ENCODE measurements at places on chromosomes 12 and 14. TPM values are rescaled to one million over a fixed set of nuclear protein-coding genes. Genes with fewer than 3 reads are reported as not detected.
A peak's percentile ranks its signal among the peaks of the same experiment; 100 is the strongest.

DNA sequence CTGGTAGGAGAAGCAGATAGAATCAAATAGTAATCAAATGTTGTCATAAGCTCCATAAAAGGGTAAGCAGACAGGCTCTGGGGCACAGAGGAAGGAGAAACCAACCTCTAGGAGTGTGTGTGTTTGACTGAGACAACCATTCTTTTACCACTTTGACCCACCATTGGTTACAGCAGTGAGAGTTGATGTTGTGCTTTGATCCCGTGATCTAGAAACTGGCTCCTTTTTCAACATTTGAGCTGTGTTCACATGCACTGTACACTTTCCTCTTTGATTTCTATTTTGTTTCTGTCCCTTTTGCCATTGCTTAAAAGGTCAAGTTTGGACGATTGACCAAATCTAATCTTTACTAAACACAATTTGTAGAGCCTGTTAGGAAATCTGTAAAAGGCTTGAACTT is 108.0 kb downstream of the DAAM1 start:
- no peak for DNase-seq

Gene NAV3
- total RNA-seq = 9.0 TPM

DNA sequence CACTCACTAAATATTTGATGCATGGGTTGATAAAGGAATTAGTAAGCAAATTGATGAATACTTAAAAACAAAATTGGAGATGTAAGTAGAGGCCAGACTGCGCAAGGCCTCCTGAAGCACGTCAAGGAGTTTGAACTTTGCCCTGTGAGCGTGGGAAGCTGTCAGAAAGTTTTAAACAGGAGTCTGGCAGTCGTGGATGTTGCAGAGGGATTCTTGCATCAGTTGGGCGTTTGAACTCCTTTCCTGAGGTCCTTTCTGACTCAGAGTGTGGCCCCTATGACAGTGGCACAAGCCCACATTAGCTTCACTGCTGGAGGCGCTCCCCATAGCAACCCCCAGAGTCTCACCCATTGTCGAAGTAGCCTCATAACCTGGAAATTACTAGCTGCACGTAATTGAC is 17.9 kb upstream of the IL22 start:
- no peak for DNase-seq

Gene PROX2
- total RNA-seq = not detected

Gene ERP27
- 0.57 TPM for total RNA-seq

GRCh38 chr14:87450193-87450592 is 542.8 kb downstream of the GALC start:
- DNase-seq = no peak

- no peak for DNase-seq
Observed at GRCh38 chr14:103890821-103891666, 37.2 kb upstream of the TDRD9 start.

GRCh38 chr12:60308366-60308991 is 712.6 kb downstream of the SLC16A7 start:
- DNase-seq = no peak

DNA sequence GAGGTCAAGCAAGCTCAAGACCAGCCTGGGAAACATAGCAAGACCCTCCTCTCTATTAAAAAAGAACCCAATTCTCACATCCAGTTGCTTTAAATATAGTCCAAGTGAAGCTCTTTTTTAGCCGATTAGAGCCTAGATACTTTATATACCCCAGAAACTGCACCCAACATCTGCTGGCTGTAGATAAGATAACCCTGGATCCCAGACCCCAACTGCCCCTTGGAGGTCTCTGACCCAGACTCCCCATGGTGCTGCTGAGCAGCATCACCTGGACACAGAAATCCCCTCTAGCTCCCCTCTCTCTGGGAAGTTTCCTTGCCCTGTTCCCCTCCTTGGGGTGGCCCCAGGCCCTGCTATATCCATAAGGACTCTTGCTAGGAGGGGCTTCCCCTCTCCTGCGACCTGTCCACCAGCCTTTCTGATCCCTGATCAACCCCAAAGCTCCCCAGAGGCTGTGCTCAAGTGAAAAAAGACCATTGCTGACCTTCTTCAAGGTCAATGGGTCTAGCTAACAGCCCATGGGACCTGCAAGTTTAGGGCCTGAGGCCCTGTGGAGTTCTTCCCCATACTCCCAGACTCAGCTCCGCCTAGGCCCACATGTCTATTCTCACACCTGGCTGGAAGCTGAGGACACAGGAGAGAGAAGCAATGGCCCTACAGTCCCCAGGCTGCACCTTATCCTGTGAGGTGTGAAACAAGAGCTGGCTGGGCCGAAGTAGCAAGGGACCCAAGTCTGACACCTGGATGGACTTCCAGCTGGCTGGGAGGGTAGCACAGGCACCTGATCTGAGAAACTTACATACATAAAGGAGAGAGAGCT is 56.2 kb downstream of the ARL6IP4 start:
- no peak for DNase-seq

Gene ST8SIA1
- total RNA-seq = 18.8 TPM

DNA sequence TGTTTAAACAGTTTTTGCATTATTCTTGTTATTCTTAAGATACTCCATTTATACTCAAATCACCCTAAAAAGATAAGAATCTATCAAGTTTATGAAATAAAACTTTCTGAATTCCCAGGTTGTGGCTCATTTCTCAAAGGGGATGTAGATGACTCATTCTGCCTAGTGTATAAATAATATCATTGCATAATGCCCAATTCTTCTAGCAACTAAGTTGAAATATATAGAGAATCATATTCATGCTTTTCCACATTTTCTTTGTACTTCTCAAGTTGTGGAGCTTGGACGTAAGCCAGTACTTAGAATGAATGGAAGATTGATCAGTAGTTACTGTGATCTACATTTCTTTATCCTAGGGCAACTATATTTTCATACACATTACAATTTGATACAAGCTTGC is 201.1 kb downstream of the PPFIA2 start:
- no peak for DNase-seq

DNA sequence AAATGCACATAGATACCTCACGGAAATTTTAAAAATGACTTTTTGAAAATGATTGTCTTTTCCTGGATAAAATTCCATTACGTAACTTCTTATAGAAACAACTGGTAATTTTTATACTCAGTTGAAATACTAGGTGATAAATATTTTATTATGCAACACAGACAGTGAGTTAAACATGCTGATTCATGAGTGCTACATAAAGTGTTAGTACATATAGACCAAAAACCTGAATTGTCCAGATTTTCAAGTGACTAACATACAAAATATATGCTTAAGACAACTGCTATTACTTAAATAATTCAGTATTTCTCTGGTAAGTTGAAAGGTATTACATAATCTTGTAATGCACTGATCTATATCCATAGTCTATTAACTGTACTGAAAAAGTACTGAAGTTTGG is 11.9 kb downstream of the PTPRO start:
- no peak for DNase-seq

Gene FBXL14
- 28.7 TPM for total RNA-seq

Gene PRH2
- total RNA-seq = not detected

- DNase-seq = no peak
Observed at GRCh38 chr12:112447106-112447505, 28.4 kb downstream of the PTPN11 start.

DNA sequence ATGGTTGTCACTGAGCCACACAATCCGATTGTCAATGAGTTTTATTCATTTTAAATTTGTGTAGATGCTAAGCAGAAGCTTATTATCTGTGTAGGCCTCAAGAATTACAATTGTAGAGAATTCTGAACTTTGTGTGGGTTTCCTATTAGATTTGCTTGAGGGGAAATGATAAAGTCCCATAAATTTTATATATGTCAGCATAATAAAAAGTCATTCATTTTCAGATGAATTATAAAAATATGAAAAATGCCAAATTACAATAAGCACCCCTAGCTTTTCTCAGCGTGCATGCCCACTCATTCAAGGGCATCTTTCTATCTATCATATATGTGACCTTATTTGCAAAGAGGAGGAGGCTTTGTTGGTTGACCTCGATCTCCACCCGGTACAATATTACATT is 1041.1 kb upstream of the FOXG1 start:
- DNase-seq = no peak

- no peak for DNase-seq
Observed at GRCh38 chr12:91994208-91994797, 151.3 kb downstream of the BTG1 start.

Gene DNAI7
- total RNA-seq = 3.8 TPM

Gene CLEC14A
- 19.8 TPM for total RNA-seq

DNA sequence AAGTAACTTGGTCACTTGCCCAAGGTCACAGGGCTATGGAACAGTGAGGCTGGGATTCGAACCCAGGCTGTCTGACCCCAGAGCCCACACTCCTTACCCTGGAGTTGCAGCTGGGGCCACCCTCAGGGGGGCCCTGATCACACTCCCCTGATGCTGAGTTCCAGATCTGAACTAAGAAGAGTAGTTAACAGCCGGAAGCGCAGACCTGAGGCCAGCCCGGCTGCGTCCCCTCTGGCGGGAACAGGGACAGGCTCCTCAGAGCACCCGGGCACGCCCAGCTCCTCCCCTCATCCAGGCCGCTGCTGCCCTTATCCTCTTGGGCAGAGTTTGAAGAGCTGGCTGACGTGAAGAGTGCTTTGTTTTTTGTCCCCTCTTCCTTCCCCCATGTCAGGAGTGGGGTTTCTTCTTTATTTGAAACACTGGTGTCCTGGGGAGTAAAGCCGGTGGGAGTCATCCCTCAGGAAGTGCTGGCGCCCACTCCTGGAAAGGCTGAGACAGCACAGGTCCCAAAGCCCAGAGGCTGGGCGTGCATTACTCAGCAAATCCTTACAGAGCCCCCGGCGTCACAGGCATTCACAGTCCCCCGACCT is 8.7 kb downstream of the PHB2 start:
- peak; percentile 60 for DNase-seq

GRCh38 chr12:43362910-43363694 is 188.9 kb downstream of the ADAMTS20 start:
- DNase-seq = no peak

GRCh38 chr14:24992624-24993360 is 57.2 kb downstream of the STXBP6 start:
- no peak for DNase-seq

Gene FAIM2
- 12.0 TPM for total RNA-seq

DNA sequence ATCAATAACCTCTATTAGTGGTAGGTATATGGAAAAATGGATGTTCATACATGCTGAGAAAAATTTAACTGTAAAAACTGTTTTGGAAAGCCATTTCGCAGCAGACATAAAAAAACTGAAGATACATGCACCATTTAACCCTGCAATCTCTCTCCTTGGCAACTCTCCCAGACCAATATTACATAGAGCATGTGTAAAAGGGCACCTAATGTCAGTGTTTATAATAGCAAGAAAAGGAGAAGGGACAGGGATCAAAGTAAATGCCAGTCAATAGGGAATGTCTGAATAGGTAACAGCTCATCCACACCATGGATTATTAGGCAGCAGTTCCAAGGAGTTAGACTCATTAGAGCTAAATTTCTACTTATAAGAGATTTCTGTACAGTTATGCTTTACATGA is 77.2 kb downstream of the BTG1 start:
- DNase-seq = no peak

- no peak for DNase-seq
Observed at GRCh38 chr12:90322006-90322405, 613.4 kb upstream of the ATP2B1 start.

Gene PIANP
- total RNA-seq = 3.1 TPM

DNA sequence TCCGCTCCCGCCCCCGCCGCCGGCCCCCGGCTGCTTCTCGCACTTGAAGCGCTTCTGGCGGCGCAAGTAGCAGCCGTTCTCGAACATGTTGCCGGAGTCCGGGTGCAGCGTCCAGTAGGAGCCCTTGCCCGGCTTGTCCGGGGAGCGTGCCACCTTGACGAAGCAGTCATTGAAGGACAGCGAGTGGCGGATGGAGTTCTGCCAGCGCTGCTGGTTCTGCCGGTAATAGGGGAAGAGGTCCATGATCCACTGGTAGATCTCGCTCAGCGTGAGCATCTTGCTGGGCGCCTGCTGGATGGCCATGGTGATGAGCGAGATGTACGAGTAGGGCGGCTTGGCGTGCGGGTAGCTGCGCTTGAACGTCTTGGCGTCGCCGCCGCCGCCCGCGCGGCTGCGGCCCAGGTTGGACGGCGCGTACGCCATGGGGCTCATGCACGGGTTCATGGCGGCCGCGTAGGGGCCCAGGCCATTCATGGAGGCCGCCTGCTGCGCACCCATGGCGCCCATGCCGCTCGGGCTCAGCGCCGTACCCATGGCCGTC is 3.0 kb downstream of the FOXA1 start:
- no peak for DNase-seq

Gene FOXN4
- total RNA-seq = 4.8 TPM
